ENCODE measurements at places on chromosomes 4 and X. TPM values are rescaled to one million over a fixed set of nuclear protein-coding genes. Genes with fewer than 3 reads are reported as not detected.

- DNase-seq, result no peak
These were observed 3.2 kb downstream of the FGF13 start for GRCh38 chrX:138708268-138708667.

The F8A3 gene
- not detected for polyA plus RNA-seq

GRCh38 chr4:66328803-66329574 is 658.7 kb upstream of the EPHA5 start:
- DNase-seq, result no peak

DNA sequence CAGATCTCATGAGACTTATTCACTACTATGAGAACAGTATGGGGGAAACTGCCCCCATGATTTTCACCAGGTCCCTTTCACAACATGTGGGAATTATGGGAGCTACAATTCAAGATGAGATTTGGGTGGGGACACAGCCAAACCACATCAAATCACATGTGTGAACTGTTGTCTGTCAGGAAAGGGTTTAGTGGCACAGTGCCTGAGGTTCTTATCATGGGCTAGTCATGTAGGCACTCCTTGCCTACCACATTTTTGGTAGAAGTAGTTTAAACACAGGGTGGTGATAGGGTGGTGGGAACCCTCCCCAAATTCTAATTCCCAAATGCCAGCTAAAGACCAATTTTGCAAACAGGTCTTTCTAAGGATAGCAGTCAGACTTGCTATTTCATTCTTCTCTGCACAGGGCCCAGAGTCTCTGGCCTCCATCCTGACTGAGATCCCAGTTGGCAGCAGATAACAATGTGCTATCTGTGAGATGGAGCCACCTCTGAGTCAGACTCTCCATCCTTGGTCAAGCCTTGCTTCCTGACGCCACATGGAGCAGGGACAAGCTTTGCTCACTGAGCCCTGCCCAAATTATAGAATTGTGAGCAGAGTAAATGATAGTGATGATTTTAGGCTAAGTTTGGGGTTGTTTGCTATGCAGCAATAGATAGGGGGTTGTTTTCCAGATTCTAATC is 33.5 kb upstream of the SETD7 start:
- no peak for DNase-seq

GRCh38 chrX:154305541-154306205 is 10.1 kb downstream of the TKTL1 start:
- DNase-seq, result no peak

- DNase-seq, result no peak
These were observed 815.8 kb downstream of the TRIML1 start for GRCh38 chr4:188955066-188955465.

The MAGED4B gene
- 72.8 TPM for polyA plus RNA-seq

DNA sequence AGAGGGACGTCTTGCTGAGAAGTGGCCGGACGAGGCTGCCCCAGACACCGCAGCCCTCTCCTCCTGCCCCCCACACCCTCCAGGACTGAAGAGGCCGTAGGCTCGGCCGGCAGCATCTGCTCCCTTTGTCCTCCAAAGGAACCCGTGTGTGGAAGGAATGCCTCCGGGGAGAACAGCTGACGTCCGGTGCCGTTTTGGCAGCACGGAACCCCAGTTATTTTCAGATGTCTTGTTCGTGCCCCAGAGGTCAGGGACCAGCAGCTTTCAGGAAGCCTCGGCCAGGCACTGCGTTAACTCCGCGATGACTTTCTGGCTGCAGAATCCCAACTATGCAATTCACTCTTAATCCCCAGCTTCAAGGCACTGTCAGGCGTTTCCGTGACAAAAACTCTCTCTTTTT is 10.9 kb upstream of the PPP2R3B start:
- DNase-seq, result no peak

- DNase-seq, result no peak
These were observed 48.3 kb downstream of the PDE5A start for GRCh38 chr4:119580293-119580692.

- no peak for DNase-seq
These were observed 4.0 kb upstream of the HSPA4L start for GRCh38 chr4:127778102-127778501.

The COL4A6 gene
- polyA plus RNA-seq, result 10.5 TPM

The ALAS2 gene
- 22.1 TPM for polyA plus RNA-seq

The FAM241A gene
- 2.2 TPM for polyA plus RNA-seq

The CT45A5 gene
- polyA plus RNA-seq, result 48.3 TPM

The BMX gene
- 5.7 TPM for polyA plus RNA-seq

- DNase-seq, result no peak
These were observed 53.5 kb upstream of the VEGFD start for GRCh38 chrX:15437724-15438123.

The SMIM31 gene
- polyA plus RNA-seq, result 0.13 TPM

The CYTL1 gene
- 33.5 TPM for polyA plus RNA-seq
